ENCODE measurements at places on chromosomes 12 and 14.

DNA sequence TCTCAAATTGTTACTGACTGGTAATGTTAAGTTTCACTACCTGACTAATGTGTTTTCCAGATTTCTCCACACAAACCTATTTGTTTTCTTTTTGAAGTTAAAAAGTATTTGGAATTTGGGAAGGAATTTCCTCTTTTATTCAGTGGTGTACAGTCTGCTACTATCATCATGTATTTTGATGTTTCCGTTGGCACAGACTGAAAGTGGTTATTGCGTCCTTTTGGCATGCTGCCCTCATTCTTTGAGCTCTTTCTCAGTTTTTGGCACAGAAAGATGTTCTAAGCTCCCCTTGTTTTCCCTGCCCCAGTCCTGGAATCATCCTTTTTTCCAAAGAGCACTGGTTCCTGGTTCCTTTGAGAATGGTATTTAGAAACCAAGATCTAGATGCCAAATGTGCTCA lies 31.4 kb upstream of the RTRAF start:
- DNase-seq: no peak

- no peak for DNase-seq
Observed at GRCh38 chr12:70094467-70094866, 148.8 kb upstream of the CNOT2 start.

GRCh38 chr12:53208877-53209463 lies 1.9 kb upstream of the ITGB7 start:
- DNase-seq: no peak

- no peak for DNase-seq
Observed at GRCh38 chr12:70194076-70194475, 49.2 kb upstream of the CNOT2 start.

DNA sequence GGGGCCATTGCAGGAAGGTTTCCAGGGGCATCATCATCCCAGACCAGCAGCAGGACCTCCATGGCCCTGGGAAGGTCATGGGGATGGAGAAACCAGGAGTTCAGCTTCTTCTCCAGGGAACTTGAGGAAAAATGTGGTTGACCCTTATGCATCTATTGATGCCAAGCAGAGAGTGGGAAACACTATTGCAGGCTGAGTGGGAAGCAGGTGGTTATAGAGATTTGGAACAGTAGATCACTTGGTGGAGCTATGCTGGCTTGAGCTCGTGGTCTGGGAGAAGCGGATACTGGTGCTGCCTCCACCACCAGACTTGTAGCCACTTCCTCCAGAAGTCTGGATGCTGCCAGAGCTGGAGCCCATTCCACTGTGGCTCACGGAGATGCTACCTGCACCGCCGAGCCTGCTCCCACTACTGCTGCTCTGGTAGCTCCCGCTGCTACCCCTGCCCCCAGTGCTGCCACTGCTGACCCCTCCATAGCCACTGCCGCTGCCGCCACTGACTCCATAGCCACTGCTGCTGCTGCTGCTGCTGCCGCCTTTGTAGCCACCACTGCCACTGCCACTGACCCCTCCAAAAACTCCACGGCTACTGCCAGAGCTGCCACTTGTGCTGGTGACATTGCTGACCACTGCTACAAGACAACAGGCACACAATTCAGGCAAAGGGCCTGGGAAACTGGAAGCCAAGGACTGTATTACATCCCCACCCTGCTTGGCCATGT lies 8.5 kb downstream of the KRT76 start:
- DNase-seq: no peak

GRCh38 chr14:56100556-56100955 lies 17.7 kb upstream of the PELI2 start:
- no peak for DNase-seq

GRCh38 chr12:15648558-15648957 lies 140.6 kb downstream of the EPS8 start:
- DNase-seq: no peak

GRCh38 chr12:3604748-3605586 lies 114.0 kb downstream of the PRMT8 start:
- DNase-seq: no peak

GRCh38 chr14:62101189-62101588 lies 339.0 kb downstream of the SNAPC1 start:
- no peak for DNase-seq

DNA sequence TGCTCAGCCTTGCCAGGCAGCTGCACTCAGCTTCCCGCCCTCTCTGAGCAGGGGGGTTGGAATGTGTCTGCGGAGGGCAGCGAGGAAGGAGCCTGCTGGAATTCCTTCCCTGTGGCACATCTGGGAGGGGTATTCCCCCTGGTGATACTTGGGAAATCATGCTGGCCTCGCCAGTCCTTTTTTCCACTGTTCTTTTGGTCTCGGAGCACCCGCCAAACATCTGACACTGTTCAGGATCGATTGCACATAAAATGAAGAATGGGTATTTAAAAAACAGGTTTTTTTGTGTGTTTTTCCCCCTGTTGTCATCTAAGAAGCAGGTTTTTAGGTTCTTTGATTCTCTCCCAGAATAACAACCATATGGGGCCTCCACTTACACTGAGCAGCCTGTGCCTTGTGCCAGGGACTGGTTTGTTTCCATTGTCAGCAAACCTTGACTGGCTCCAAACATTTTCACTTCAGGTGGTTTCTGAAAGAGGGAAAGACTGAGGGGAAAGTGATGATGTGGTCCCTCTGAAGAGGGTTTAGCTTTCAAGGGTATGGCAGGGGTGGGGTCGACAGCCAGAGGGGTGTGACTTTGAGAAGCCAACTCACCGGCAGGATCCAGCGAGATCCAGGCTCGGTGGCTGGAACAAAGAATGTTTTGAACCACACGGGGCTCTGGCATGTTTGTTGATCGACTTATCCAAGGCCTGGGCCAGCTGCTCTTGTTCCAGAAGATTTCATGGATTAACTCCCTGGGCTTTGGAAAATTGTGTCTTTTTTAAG lies 215.1 kb downstream of the CACNA1C start:
- no peak for DNase-seq

All from hematopoietic multipotent progenitor cell treated with erythropoietin and hydrocortisone succinate and interleukin-3 and kit ligand, for 17 days (in vitro differentiated cells).